ENCODE measurements at places on chromosomes 4 and X. TPM values are rescaled to one million over a fixed set of nuclear protein-coding genes. Genes with fewer than 3 reads are reported as not detected.

Gene GPRIN3
- polyA plus RNA-seq, result 16.5 TPM

Gene SLC25A14
- 9.5 TPM for polyA plus RNA-seq

Gene TEC
- polyA plus RNA-seq, result 1.6 TPM

Gene BEND2
- not detected for polyA plus RNA-seq

Gene ATP7A
- polyA plus RNA-seq, result 4.6 TPM

Gene ELF4
- 19.5 TPM for polyA plus RNA-seq

Gene DNASE1L1
- polyA plus RNA-seq, result 19.1 TPM

Gene NSUN7
- not detected for polyA plus RNA-seq

Gene SOX3
- not detected for polyA plus RNA-seq

Gene FOXR2
- not detected for polyA plus RNA-seq

Gene GLUD2
- 0.20 TPM for polyA plus RNA-seq

Gene STK26
- 52.5 TPM for polyA plus RNA-seq

Gene GPR173
- polyA plus RNA-seq, result not detected

Gene P2RY4
- polyA plus RNA-seq, result not detected

Gene PGAM4
- not detected for polyA plus RNA-seq

Gene AFM
- not detected for polyA plus RNA-seq

Gene RHOXF1
- polyA plus RNA-seq, result not detected

Gene TBC1D8B
- 0.48 TPM for polyA plus RNA-seq

Gene FAM47E
- not detected for polyA plus RNA-seq

Gene CT45A5
- polyA plus RNA-seq, result not detected

Gene PCSK1N
- 11.1 TPM for polyA plus RNA-seq

Gene BEX1
- polyA plus RNA-seq, result 0.28 TPM

Gene MAGEB10
- polyA plus RNA-seq, result not detected

Gene MFAP3L
- polyA plus RNA-seq, result 0.10 TPM

Gene MSANTD1
- polyA plus RNA-seq, result not detected

Gene EDA2R
- polyA plus RNA-seq, result not detected

Gene NLGN4X
- polyA plus RNA-seq, result 0.21 TPM

Gene ZNF275
- 5.4 TPM for polyA plus RNA-seq

Gene GJB1
- polyA plus RNA-seq, result not detected

Gene FAM53A
- polyA plus RNA-seq, result 1.5 TPM

Gene FGFBP2
- 99.3 TPM for polyA plus RNA-seq

Gene CXorf65
- 4.9 TPM for polyA plus RNA-seq

Gene NXF3
- not detected for polyA plus RNA-seq

Gene XPNPEP2
- 1.2 TPM for polyA plus RNA-seq

Gene GLRA2
- polyA plus RNA-seq, result not detected

Gene GAGE12E
- not detected for polyA plus RNA-seq

Gene RNF175
- not detected for polyA plus RNA-seq

Gene NPY1R
- polyA plus RNA-seq, result not detected

Gene SUV39H1
- polyA plus RNA-seq, result 17.2 TPM

Gene BEND4
- 0.70 TPM for polyA plus RNA-seq

Gene USP11
- polyA plus RNA-seq, result 121 TPM

Gene TMEM271
- not detected for polyA plus RNA-seq

Gene CCDC120
- polyA plus RNA-seq, result 1.5 TPM

Gene SPANXB1
- polyA plus RNA-seq, result not detected

Gene TMEM187
- 17.2 TPM for polyA plus RNA-seq

Gene TLR6
- polyA plus RNA-seq, result 1.3 TPM

Gene TMEM255A
- 2.1 TPM for polyA plus RNA-seq

Gene MAGEA9B
- polyA plus RNA-seq, result not detected

Gene GAGE12H
- polyA plus RNA-seq, result not detected

Gene TMPRSS11B
- polyA plus RNA-seq, result not detected

Gene MUC7
- polyA plus RNA-seq, result not detected

Gene CD38
- polyA plus RNA-seq, result 2.1 TPM

Gene LDB2
- not detected for polyA plus RNA-seq

Gene KLF8
- 0.64 TPM for polyA plus RNA-seq

Gene GAGE12F
- not detected for polyA plus RNA-seq

Measured in CD8-positive, alpha-beta memory T cell (primary cell).